Amygdala (tissue), 56 donors: ENCODE measurements at places on chromosomes 3 and 15.

DNA sequence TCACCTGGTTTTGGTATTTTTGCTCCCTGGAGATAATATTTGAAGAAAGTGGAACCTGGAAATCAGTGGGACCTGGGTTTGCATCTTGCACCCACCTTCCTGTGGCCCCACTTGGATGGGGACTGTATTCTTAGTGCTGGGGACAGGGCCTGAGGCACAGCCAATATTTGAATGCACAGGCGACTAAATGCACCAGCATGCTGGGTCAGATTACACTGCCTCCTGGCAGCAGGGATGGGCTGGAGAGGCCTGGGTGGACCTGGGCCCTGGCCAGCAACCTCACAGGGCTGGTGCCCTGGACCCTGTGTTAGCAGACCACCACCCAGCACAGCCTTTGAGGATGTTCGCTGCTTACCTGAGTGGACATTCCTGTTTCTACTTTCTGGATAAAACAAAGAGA is 10.5 kb downstream of the ITIH4 start:
- no peak for DNase-seq

DNA sequence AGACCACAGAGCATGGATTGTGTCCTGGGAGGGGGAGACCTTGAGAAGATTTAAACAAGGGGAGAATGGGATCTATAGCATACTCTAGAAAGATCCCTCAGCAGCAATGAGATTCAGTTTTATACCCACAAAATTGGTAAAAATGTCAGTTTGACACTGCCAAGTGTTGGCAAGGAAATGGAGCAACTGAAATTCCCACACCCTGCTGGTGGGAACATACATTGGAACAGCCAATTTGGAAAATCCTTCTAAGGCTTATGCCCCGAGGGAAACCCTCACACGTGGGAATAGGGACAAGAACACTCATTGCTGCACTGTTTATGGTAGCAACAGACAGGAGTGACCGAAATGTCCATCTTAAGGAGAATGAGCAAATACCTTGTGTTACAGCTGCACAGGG is 5.0 kb upstream of the DNAJB8 start:
- DNase-seq = no peak

DNA sequence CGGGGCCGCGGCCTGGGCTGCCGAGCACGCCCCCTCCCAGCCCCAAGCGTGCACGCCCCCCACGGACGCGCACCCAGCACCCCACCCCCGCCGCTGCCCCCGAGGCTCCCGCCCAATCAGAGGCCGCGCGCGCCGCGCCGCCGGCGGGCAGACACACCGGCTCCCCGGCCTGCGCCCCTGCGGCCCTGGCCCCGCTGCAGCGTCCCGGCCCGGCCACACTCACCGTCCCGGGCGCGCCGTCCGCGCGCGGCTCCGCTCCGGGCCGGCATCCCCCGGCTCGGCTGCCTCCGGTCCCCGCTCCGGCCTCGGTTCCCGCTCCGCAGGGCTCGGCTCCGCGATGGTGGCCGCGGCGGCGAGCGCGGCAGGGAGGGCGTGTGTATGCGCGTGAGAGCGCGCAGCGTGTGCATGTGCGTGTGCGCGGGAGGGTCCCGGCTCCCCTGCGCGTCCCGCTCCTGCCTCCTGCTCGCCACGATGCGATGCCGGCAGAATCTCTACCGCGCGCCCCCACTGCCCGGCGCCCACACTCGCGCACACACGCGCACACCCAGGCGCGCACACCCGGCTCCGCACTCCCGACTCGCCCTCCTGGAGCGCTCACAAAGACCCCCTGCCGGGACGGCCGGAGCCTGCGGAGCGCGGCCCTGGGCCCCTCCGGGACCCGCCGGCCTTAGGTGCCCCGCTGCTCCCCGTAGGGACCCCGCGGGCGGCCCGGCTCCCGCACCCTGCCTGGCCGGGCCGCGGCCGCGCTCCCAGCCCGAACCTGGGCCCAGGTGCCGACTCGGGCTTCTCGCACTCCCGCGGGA is 186.5 kb upstream of the LINGO1 start:
- no peak for DNase-seq

DNA sequence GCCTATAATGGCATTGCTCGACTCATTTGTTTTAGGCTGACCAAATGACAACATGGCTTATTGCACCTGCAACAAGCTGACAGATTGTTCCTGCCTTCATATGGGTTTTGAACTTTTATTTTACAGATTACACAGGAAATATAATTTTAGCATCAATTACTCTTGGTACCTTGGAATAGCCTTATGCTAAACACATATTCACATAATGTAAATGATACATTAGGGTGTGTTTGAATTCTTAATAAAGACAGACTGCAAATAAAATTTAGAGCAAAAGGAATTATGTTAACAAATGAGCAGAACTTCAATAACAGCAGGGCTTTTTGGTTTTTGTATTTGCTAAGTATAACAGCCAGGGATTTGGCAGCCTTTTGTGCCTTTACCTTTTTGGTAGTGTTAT is 51.9 kb upstream of the TMC3 start:
- no peak for DNase-seq

DNA sequence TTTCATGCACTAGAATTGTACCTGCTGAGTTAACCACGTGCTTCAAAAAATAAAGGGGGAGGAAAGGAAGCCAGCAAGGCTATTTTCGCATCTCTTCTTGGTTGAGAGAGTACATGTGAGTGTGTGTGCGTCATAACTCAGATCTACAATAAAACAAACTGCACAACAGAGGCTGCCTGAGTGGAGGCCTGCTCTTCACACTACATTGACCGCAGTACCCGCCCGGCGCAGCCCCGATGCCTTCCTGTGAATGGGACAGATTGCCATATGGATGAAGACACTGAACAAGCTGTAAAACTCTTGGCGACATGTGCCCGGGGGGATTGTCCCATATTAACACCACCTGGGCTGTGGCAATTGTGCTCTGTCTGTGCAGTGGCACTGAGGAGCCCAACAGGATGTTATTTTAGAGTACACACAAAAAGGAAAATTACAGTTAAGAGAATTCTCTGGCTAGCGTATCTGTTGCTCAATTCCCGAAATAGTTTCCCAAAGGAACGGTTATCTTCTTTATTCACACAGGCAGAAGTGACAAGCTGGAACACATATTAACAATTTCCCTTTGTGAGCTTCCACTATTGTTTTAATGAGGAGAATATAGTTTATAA is 551.5 kb downstream of the FOXP1 start:
- DNase-seq = no peak

DNA sequence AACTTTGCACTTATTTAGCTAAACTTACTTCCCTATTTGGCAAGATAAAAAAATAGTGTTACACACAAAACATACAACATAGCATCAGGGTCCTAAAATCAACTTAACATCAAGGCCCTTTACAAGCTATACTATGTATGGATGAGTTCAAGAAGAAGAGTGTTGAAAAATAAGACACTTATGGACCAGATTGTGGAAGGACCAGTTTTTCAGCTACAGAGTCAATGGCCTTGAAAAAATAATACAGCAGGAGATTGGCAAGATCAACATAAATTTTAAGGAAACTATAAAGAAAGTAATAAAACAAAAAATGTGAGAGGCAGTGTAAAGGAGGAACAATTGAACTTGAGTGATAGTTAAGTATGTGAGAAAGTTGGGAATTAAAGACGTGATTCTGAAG is 66.3 kb upstream of the BBX start:
- DNase-seq = no peak

DNA sequence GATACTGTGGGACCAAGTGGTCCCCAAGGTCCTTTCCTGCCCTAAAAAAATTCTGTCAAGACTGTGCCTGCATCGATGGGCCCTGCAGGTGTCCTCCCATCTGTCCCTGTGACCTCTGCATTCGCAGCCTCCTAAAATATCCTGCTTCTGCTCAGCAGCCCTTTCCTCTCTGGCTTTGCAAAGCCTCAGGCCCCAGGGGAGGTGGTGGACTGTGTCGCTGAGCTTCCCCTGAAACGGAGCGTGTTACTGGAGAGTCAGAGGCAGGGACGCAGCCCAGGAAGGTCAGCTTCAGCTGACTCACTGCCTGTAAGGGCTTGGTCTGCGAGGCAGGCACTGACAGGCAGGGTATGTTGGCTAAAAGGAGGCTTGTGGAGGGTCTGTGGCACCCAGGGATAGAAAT is 110.0 kb downstream of the RAB11A start:
- no peak for DNase-seq

DNA sequence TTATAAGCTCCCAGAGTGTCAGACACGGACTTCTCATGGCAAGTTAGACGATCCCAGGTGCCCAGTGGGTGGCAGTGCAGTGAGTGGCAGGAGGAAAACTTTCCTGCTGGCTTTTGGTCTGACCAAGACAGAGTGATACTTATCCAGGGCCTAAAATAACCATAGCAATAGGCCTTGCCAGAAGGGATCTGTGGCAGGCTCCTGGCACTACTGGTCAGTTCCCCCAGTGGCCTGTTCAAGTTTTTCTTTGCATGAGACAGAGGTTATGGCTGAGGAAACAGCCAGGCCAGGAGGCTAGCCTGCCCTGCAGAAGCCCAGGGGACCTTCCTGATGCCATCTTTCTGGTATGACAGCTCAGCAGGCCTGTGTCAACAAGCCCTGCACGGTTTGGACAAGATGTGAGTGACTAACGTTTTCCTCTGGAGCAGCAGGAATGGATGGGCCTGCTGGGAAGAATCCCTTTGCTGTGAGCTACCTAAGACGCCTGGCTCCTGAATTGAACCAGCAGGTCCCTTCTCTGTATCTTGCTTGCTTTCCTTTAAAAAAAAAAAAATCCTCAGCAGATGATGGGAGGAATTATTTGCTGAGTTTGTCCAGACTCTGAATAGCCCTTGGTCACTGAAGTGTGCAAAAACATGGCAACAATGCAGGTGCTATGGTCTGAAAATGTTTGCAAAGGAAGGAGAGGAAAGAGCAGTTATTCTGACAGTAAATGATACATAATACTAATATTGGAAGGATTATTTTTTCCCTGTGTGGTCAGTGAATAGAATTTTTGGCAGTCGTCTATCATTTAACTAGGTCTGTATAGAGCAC is 18.0 kb downstream of the SCG5 start:
- DNase-seq = no peak

DNA sequence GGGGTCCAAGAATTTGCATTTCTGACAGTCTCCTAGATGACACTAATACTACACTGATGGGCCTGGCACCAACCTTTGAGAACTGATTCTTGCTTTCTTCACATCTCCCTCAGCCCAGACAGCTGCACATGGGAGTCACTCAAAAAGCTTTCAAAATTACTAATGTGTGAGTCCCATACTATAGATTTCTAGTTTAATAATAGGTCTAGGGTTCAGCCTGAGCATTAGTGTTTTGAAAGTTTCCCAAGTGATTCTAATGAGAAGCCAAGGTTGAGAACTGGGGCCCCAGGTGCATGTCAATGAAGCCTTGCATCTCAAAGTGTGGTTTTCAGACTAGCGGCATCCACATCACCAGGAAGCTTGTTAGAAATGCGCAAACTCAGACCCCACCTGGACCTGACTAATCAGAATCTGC is 159.9 kb upstream of the CMC1 start:
- DNase-seq = no peak

- DNase-seq = no peak
Measured at GRCh38 chr15:31606931-31607497, 280.4 kb downstream of the KLF13 start.

GRCh38 chr3:186277268-186277909 is 84.6 kb downstream of the DGKG start:
- DNase-seq = no peak

DNA sequence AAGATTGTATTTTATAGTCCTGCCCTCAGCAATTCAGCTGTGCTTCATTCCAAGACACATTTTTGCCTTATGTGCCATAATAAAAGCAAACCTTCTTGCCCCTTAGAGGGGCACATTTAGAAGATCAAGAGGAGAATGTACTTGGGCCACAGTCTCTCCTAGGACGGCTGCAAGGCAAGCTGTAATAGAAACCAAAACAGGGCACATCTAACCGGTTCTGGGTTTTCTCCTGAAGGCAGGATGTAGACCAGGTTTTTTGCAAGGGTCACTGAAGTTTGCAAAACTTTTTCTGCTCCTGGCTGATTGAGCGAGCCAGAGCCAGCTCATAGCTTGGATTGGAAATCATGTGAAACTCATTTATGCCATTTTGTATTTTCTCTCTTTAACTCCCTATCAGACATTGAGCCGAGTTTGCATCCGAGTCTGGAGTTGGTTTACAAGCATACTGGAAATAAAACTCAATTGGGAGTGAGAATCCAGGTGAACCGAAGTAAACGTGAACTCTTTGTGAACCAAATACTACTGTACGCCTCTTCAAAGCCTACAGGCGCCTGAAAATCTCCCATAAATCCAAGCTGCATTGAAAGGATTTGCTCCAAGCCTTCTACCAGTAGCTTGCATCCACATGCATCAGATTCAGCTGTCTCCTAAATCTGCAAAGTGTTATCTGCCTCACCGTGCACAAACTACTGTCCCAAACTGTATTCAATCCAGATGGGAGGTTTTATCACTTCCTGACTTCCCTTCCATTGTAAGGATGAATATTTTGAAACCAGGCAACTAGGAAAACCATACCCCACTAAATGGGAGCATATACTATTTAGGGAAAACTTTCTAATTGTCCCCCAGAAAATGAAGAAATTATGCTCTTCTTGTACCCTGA is 60.9 kb upstream of the TSC22D2 start:
- DNase-seq = no peak

DNA sequence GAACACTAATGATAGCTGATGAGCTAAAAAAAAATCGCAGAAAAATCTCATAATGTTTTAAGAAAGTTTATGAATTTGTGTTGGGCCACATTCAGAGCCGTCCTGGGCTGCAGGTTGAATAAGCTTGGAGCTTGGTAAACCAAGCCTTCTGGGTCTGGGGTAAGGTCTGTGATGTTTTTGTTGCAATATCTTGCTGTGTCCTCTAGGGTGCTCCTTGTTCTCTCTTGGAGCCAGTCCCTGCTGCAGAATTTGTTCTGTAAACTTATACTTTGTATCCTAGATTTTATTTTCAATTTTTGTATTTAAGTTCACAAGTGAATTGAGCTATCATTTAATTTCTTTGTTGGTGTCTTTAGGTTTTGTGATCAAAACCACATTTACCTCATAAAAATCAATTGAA is 143.7 kb downstream of the NR1D2 start:
- DNase-seq = no peak

DNA sequence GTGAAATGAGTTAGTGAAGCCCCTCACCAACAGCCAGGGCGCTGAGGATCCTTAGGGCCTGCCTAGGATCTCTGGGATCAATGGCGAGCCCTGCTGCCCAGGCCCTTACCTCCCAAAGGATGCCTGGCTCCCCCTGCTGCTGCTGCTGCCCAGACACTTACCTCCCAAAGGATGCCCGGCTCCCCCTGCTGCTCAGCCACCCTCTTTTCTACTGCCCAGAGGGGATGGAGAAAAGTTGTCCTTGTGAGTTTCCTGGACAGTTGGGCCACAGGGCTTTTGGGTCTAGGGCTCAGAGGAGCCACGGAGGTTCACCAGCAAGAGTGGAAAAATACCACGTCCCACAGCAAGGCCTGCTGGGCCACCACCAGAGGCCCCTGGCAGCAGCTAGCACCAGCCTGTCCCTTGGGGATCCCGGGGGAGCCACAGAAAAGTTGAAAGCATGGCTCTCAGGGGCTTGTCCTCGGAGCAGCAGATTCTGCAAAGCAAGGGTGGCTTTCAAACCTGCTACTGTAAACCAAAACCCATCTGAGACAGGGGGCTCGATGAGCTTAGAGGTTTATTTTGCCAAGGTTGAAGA is 59.4 kb downstream of the SLC6A6 start:
- peak; percentile 41 for DNase-seq

GRCh38 chr15:80777137-80777536 is 2.0 kb upstream of the CEMIP start:
- no peak for DNase-seq
